ENCODE measurements at places on chromosomes 4 and X. TPM values are rescaled to one million over a fixed set of nuclear protein-coding genes. Genes with fewer than 3 reads are reported as not detected.

DNA sequence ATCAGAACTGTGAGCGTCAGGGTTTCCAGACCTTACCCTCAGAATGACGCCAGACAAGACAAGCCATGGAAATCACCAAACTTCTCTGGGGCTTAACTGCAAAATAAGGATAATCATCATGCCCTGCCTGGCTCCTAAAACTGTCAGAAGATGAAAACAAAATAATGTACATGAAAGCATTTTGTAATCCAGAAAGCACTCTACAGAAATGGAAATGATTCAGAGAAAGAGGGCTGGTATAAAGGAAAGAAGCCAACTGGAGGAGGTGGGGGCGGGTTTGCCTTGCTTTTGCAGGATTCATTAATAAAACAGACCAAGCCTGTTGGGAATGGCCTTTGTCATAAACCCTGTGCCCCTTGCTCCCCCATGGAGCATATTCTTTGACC is 47.3 kb downstream of the SEPSECS start:
- no peak for DNase-seq

- DNase-seq = no peak
These were observed 38.7 kb upstream of the NDST4 start for GRCh38 chr4:115152081-115152480.

HTN1 gene
- polyA plus RNA-seq = 0.03 TPM

SHROOM2 gene
- polyA plus RNA-seq = 17.2 TPM

UBA6 gene
- polyA plus RNA-seq = 67.9 TPM

DNA sequence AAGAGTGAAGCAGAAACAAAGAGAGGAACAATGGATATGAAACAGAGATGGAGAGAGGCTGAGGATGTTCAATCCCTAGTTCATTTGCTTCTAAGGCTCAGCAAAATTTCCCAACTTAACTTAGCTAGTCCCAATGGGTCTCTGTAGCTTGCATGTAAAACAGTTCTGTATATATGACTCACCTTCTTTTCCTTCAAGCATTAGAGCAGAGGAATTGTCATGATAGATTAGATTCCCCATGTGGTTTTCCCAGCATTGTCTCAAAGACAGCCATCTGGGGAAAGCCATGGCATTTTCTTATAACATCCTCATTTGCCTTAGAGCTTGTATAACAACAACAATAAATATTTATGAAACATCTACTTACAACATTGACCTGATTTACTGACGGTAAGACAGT is 93.9 kb upstream of the GATB start:
- no peak for DNase-seq
